NCI-H1105 treated with DMSO at 0.1 percent for 48 hours (cell line): ENCODE measurements at places on chromosomes 5 and 9.

DNA sequence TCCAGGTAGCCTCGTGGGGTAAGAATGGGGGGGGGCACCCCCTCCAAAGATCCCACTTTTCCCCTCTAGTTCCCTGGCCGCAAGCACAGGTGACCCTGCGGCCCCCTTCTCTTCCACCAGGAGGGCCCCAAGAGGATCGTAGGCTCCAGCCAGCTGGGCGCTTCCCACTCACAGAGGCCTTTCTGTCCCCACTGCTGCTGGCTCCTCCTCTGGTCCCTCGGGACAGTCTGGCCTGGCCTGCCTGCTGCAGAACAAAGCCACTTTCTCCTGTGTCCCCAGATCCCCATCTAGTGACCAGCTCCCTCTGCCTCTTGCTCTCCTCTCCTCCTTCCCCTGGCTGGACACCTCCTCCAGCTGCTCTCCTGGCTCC lies 534 bp upstream of the SAPCD2 start:
- DNase-seq: no peak

DNA sequence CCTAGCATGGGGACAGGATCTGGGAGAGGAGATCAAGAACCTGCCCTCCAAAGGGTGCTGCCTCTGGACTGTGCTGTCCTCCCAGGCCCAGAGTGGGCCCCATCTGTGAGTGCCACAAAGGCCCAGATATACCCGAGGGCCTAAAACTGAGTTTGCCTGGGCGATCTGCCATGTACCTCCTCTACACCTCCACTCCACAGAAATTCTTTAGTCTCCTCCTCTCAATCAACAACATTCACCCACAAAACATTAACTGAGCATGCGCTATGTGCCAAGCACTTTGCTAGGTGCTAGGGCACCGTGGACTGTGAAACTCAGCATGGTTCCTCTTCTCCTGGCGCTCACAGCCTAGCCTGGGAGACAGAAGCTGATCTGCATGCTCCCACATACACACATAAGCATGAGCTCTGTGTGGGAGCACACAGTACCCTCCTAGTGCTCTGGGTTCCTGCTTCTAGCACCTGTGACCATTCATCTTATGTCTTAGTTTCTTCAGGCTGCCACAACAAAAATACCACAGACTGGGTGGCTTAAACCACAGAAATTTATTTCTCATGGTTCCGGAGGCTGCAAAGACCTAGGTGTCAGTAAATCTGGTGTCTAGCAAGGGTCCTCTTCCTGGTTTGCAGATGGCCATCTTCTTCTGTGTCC lies 82.0 kb upstream of the FSTL4 start:
- DNase-seq: no peak

- DNase-seq: no peak
These were observed 180.5 kb downstream of the CEMIP2 start for GRCh38 chr9:71587576-71588362.

DNA sequence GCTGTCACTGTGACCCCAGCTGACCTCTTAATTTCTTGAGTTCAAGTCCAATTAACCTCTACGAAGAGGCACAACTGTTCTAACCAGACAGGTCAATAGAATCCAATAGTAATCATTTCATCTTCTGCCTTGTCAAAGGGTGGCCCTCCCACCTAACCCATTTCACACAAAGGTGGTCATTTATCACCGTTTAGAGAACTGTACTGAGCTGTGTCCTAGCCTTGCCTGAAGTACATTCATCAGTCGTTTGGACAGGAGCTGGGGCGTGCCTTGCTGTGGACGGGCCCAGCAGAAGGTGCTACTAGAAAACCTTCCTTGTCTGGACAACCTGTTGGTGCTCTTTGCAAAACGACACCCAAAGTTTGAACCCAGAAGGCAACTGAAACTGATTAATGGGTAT lies 605.4 kb downstream of the ISL1 start:
- DNase-seq: no peak

DNA sequence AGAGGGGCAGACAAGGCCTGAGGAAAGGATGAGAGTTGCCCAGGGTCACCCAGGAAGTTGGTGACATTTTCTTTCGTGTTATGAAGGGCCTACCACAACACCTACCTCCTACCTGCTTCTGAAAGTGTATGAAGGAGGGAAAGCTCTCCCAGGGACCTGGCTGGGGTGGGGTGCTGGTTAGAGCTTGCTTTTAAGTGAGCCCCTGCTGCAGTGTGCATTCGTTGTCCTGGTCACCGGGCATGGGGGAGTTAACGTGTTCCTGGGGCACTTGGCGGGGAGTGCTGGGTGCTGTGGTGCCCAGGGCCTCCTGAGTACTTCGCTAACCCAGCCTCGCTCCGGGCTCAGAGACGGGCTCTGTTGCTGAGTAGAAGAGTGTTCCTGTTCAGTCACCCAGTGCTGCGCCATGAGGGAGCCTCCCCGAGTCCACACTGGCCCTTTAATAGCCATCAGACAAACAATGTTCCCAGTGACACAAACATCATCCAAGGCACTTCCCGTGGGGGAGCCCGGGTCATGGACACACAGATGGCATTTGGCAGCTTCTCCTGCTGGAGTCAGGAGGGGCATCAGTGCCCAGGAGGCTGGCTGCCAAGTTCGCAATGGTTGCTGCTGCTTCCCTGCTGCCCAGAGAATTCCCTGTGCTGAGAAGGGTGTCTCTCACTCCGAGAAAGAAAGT lies 85.7 kb downstream of the AMBP start:
- DNase-seq: peak; percentile 50

DNA sequence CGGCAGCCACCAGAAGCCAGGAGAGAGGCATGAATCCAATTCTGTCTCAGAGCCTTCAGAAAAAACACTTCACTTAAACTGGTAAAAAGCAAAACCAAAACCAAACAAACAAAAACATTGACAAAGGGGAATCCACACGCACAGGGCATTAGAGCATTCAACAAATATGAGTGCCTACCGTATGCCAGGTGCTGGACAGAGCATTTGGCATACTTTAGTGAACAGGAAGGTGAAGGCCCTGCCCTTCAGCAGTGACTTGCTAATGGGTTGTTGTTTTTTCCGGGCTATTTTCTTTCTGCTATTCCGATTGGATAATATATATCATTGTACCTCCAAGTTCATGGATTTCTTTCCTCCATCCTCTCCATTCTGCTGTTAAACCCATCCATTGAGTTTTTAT lies 71.7 kb upstream of the RUFY1 start:
- no peak for DNase-seq

- DNase-seq: no peak
These were observed 88.5 kb upstream of the NR5A1 start for GRCh38 chr9:124595743-124596142.

- no peak for DNase-seq
These were observed 349.6 kb upstream of the MPDZ start for GRCh38 chr9:13629067-13629466.

- DNase-seq: peak; percentile 41
These were observed 344.8 kb downstream of the ARRDC3 start for GRCh38 chr5:91038180-91038808.

DNA sequence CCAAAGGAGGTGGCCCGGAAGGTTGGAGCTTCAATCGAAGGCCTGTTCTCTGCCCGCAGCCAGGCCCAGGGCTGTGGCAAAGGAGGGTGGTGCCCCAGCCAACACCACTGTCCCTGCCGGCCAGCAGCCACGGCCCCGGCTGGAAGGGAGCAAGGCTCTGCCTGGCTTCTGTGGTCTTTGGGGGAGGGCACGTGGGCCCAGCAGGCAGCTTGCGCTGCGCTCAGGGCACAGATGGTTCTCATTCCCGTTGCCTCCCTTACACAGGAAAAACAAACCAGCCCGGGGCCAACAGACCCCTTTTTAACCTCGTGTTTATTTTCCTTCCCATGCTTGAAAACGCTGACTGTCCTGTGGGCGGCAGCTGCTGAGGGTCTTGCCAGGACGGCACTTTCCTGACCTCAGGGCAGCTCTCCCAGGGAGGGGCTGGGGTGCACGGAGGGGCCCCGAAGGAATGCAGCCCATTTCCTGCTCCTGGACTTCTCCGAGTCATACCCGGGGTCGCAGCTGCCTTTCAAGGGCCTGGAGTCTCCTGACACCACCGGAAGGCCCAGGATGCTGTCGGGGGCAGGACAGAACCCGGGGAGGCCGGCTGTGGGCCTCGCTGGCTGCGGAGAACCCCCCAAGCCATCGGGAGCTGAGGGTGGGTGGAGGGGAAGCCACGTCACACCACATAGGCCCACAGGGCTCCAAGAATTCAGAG lies 1.1 kb upstream of the GPSM1 start:
- no peak for DNase-seq

DNA sequence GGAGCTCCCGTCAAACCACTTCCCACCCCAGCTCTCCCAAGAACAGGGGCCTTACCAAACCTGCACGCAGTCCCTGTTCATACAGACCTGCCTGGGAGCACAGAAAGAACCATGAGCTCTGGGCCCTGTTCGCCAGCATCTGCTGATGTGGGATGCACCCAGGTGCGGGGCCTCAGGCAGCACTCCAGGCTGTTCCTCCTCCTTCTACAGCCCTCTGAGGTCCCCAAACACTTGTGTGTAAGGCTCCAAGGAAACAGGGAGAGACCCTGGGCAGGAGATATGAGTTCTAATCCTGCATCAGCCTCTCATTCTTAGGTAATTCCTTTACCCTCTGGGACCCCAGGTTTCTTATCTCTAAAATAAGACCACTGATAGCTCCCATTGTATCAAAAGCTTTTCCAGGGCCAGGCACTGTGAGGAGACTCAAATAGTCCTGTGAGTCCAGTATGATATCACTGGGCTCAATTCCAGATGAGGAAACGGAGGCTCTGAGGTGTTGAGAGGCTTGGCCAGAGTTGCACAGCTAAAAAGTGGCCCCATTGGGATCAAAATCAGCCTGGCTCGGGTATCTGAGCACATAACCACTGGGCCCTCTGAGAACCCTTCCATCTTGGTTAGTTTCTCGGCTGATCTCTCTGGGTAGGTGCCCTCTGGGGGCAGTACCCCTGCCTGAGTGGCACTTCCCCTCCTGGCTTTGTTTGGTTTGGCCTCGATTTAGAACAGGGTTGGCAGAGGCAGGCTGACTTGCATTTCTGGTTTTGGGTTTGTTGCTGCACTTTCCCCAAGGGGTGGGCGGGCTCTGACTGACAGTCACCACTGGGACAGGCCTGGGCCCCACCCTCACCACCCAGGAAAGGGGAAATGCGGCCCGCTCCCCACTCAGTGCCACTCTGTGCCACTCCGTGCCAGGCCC lies 116.8 kb downstream of the RGS3 start:
- DNase-seq: no peak

- no peak for DNase-seq
These were observed 50.7 kb upstream of the GRHPR start for GRCh38 chr9:37371565-37372464.

GRCh38 chr5:62168506-62169281 lies 137.3 kb upstream of the KIF2A start:
- DNase-seq: peak; percentile 35

DNA sequence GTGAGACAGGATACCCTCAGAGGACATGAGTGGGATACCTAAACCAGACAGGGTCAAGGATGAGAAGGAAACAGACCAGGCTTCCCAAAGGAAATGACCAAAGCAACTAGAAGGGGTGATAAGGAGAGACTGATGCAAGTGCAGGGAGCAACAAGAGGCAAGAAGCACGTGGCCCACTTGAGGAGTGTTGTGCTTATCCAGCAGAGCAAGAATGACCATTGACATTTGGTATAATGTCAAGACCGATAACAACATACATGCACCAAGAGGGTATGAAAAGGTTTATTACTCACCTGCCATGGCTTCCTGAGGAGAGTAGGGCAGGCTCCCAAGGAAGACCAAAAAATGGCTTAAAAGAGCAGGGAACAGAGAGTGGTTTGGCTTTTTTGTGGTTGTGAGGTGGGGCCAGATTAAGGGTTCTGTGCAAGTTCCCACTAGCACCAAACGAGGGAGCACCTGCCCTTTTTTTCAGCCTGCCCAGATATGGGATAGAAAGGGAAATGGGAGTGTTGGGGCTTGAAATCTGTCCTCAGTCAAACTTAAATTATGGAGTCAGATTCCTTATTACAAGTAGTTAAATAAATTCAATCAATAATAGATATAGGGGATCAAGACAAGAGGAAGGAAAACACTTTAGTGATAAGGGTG lies 513.6 kb downstream of the RASEF start:
- no peak for DNase-seq

DNA sequence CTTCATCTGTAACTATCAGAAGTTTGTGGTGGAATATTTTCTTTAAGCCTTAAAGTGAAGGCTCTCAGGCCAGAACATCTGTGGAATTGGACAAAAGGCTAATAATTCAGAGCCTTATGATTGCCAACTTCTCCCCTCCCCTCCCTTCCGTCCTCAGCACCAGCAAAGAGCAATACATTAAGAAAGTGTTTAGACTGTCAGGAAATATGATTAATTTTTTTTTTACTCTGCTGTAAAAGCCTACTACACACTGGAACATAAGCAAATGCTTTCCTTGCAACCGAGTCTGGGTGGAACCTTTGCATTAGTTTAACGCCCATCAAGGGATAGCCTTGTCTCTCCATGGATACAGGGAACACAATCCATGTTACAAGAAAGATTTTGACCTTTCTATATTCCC lies 110.3 kb upstream of the TARS1 start:
- no peak for DNase-seq

DNA sequence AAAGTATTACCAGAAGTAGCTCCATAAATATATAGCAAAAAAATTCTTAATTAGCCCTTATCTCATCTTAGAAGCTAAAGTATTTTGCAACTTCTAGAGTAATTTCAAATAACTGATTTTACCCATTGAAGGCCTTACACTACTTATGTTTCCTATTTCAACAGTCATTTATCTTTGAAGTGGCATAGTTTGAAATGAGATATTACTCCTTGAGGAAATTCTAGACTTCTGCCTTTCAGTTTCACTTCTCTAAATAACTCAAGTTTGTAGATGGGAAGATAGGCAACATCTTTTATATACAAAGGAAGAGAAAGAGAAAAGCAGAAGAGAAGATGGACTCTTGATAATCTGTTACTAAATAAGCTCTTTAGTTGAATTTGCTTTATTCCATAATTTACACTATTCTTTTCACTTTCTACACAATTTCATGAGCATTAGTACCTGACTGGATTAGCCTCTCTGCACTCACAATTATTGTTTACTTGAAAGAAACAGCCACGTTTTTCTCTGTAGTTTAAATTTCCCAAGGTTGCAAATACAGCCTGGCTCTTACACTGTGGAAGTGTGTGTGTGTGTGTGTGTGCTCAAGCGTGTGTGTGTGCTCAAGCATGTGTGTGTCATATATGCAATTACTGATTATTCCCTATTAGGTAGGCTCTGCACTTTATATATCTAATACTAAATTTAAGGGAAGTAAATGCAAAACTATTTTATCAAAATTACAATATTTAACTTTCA lies 60.6 kb upstream of the EMB start:
- no peak for DNase-seq

DNA sequence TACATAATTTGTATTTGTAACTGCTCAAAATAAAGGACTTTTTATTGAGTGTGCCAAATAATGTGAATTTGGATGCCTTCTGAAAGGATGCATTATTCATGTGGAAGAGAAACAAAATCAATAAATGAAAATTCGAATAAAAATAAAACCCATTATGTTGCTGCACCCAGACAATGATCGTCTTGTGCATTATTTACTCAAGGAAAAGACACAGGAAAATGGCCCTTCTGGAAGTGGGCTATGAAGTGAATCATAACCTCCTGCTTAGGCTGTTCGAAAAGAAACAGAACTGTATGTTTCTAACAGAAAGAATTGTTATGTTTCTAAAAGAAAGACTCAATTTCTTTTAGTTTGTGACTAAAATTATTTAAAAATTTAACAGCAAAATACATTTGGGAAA lies 168.9 kb upstream of the NFIB start:
- DNase-seq: no peak
